ENCODE measurements at places on chromosomes 4 and X.

- no peak for DNase-seq
These were observed 38.0 kb upstream of the ADGRL3 start for GRCh38 chr4:61162116-61162515.

DNA sequence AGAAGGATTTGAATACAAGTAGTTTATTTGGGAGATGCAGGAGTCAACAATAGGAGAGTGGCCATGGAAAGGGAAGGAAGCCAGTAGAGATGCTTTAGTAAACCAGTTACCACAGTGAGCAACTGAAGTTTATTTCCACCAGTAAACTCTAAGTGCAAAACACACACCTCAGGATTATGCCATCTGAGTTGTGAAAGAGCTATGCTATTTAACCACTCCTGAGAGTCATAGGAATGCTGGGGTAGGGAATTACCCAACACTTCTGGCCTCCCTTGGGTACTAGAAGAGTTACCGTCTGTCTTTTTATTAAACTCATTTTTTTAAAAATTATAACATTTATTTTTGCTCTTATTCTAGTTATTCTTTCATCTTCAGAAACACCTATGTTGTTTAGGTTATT lies 834.6 kb upstream of the AMOT start:
- DNase-seq: no peak

DNA sequence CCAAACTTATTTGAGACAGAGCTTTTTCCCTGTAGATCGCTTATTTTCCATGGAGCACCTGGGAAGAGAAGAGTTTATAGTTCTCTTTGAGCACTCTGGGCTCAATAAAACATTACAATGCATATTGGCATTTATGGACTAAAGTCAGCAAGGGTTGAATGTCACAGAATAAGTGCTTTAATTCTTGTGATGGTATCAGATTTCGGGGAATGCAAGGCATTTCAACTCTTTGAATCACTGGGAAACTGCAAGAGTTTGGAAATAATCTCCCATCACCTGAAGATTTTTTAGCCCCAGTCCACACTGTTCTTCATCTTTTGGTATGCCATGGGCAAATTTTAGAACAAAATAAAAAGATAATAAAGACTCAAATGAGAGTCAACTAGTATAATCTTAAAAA lies 111.5 kb upstream of the WDFY3 start:
- DNase-seq: no peak

- no peak for DNase-seq
These were observed 64.6 kb downstream of the COX7B2 start for GRCh38 chr4:46844325-46844917.

- no peak for DNase-seq
These were observed 236.8 kb downstream of the GPAT3 start for GRCh38 chr4:83772685-83773084.

DNA sequence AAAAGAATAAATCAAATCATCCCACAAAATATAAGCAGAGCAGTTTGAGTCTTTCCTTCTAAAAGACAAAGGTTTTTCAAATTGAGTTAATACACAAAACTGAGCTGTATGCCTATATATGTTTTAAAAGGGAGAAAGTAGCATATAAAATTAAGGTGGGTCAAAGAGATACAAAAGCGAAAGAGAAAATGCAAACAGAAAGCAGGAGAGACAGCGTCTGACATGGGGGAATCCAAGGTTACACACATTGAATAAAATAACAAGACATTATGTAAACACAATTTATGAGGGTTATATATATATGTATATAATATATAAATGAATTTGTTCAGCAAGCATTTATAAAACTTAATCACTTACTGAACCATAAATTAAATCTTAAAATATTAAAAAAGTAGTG lies 276.1 kb upstream of the LCORL start:
- no peak for DNase-seq

- DNase-seq: no peak
These were observed 432.0 kb downstream of the GLUD2 start for GRCh38 chrX:121479406-121479805.

DNA sequence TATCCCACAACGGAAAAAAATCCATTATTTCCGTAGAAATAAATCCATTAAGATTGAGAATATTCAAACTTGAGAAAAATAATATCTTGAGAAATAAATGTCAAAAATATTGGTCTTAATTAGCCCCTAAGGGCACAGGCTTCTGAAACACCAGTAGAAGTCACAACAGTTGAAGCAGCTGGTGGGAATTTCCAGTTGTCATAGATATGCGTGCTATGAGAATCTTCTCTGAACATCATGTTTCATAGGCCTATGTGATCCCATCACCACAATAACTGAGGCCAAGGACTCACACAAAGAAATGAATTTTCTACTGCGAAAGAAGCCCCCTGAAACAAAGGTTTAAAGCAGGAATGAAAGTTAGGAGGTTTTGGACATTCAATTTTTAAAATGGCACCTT lies 292.0 kb downstream of the DTHD1 start:
- no peak for DNase-seq

DNA sequence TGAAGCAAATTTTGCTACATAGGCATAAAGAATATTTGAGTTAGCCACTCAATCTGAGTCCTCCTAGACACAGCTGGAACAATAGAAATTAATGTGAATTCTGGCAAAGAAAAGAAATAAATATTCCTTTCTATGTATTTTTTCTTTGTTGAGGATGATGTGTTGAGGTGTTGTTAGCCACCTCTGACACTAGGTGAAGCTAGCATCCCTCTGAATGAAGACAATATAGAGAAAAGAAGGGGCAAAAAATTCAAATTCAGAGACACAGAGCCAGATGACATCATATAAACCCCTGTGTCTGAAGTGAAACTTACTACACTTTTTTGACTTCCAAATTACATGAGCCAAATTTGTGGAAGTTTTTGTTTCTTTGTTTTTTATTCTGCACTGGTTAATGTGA lies 34.6 kb upstream of the TMPRSS11D start:
- no peak for DNase-seq

DNA sequence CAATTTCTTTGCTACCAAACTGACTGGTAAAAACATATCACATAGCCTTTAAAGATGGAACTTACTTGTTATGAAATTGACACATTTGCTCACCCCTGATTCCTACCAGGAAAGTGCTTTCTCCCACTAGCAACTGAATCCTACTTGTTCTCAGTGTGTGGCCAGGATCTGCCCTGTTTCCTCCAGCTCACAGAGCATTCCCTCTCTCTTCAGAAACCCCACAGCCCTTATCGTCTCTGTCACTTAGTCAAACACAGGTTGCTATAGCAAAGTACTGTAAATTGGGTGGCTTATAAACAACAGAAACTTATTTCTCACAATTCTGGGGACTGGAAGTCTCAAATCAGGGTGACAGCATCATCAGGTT lies 265.2 kb upstream of the BOD1L1 start:
- no peak for DNase-seq

DNA sequence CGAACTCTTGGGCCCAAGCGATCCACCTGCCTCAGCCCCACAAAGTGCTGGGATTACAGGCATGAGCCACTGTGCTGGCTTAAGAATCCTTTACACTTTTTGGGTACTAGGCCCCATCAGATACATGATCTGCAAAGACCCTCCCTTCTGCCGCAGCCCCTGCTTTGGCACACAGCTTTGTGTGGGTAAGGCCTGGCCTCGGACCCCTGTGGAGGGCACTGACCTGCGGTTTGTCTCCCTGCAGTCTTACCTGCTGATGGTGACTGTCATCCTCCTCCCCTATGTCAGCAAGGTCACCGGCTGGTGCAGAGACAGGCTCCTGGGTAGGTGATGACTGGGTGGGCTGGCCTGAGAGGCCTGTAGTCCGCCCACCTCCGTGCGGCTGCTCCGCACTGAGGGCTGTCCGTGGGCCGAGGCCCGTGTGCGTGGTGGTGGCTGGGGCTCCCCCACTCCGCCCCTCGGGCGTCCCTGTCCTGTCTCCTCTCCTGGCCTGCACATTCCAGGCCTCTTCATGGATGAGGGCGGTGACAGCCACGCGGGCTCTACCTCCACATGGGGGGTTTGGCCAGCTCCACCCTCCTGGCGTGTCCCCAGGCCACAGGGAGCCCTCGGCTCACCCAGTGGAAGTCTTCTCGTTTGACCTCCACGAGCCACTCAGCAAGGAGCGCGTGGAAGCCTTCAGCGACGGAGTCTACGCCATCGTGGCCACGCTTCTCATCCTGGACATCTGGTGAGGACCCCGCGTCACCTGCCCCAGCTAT lies 18.0 kb downstream of the DGKQ start:
- DNase-seq: no peak

DNA sequence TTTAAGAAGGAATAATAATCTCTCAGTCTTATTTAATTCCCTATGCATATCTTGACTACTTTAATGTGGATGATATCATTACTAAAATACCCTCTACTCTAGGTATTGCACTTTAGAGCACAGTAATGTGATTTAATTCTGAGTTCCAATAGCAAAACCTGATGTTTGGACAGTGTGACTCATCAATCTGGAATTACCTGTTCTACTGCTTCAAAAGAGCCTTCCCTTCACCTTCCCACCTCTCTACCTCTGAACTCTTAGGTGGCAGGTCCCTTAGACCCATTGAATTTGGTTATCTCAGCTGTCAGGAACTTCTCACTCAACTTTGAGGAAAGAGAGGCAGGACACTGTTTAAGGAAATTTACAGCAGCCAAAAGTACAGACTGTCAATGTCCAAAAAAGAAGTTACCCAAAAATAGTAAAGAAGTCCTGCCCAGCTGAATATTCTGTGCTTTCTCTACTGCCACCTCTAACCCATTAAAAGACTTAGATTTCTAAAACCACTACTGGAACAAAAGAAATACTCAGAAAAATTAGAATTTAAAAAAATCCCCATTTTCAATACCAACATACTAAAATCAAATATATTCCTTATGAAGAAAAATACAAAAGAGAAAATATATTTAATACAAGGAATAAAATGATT lies 123.1 kb upstream of the GPM6A start:
- DNase-seq: no peak

DNA sequence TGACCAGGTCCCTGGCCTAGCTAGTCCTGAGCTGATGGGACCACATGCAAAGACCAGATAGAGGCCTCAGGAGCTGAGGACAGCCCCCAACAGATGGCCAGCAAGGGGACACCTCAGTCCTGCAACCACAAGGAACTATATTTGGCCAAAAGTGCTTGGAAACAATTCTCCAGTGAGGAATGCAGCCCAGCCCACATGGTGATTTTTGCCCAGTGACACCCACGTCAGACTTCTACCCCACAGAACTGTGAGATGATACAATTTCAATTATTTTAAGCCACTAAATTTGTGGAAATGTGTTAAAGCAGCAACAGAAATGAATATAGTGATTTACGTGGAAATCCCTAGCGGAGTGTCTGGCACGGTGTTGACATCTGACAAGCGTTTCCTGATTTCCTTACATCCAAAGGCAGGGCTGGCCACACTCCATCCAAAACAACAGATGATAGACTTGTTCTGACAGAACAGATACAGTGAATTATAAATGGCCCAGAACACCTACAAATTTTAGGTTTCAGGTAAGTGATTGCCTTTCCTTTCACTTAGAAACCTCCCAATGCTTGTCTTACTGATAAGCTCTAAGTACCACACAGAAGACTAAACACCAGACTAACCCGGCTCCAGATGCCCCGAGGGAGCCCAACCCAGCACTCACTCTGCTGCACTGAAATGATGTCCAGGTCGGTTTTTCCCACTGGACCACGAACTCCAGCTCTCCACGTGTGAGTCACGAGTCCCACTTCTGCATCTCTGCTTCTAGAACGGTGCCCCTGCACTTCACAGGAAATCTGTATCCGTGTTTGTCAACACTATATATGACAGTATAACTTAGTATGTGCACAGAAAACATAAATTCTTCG lies 5.8 kb downstream of the AFAP1 start:
- DNase-seq: no peak

DNA sequence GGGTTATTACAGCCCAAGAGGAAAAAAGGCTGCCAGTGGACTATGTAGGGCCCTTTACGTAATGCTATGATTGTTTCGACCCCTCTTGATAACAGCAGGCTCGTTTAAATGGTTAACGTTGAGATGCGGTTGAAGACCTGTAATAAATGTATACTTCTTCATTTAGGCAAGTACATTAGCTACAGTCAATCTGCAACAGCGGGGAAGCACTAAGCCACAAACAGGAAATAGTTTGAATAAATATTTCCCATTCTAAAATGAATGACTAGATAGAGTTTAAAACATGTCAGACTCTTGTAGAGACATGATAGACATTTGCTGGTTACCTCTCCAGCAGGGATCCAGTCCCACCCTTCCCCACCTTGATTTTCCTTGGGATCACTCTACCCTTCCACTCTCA lies 38.1 kb upstream of the STIM2 start:
- DNase-seq: no peak

DNA sequence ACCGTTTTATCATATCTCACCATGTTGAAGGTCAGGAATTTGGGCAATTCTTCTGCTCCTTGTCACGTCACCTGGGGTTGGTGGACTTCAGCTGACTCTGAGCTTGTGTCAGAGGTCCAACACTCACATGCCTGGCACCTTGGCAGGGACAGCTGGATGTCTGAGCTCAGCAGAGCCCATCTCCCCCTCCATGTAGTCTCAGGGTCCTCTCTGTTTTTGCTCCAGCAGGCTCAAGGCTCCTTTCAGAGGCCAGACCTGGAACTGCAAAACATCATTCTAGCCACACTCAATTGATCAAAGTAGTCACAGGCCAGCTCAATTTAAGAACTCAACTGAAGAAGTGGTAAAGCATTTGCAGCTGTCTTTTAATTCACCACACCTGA lies 45.4 kb downstream of the EDNRA start:
- DNase-seq: no peak

DNA sequence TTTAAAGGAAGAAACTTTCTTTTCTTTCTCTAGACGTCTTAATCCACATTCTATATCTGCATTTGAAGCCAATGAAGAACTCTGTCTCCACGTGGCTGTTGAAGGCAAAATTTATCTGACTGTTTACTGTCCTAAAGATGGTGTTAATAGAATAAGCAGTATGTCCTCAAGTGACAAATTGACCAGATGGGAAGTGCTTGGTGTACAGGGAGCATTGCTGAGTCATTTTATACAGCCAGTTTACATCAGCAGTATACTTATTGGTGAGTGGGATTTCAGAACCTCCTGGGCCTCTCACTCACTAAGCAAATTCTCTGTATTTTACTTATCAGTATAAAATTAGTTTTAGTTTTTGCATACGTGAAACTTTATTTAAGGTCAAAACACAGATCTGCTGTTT lies 33.7 kb downstream of the ADAD1 start:
- no peak for DNase-seq

DNA sequence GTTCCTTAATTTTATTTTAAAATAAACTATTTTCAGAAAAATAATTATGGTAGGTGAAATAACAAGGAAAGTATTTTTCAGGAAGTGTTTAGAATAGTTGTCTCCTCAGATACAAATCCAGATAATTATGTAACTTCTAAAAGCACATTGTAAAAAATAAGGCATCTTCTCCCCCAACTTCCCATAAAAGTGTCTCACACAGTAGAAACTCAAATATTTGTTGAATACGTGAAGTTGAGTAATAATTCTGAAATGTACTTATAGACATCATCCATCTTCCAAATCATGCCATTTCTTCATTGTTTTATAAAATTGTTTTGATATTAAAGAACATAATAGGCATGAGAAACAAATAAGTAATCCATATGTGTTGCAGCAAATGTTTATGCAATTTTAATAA lies 18.0 kb downstream of the SHISA3 start:
- DNase-seq: no peak

All from activated CD4-positive, CD25-positive, alpha-beta regulatory T cell treated with anti-CD3 and anti-CD28 coated beads, Interleukin-2, amount 50 U/mL, for 16 hours (primary cell).